ENCODE measurements at places on chromosomes 1 and 21.

DNA sequence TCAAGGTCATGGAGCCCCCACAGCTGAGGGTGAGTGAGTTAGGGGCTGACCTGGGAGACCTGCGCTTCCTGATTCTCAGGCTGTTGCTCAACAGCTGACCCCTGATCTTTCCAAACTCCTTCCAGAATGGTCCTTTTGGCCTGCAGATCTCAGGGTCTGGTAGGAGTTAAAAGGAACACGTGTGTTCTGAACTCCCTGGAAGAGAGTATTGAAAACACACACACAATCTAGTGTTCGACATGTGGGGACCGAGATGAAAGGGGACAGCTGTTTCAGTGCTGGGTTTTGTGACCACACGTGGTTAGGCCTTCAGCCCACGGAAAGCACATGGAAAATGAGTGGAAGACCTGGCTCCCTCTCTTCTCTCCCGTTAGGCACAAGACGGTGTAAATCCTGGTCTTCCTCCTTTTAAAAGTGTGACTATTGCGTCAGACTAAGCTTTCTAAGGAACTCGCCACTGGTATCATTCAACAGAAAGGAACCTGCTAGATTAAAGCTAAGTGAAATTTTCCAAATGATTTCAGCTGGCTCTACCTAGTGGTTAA is 49.6 kb downstream of the RUNX1 start:
- DNase-seq: no peak

- no peak for DNase-seq
Measured at GRCh38 chr1:214850432-214851050, 232.0 kb upstream of the KCNK2 start.

DNA sequence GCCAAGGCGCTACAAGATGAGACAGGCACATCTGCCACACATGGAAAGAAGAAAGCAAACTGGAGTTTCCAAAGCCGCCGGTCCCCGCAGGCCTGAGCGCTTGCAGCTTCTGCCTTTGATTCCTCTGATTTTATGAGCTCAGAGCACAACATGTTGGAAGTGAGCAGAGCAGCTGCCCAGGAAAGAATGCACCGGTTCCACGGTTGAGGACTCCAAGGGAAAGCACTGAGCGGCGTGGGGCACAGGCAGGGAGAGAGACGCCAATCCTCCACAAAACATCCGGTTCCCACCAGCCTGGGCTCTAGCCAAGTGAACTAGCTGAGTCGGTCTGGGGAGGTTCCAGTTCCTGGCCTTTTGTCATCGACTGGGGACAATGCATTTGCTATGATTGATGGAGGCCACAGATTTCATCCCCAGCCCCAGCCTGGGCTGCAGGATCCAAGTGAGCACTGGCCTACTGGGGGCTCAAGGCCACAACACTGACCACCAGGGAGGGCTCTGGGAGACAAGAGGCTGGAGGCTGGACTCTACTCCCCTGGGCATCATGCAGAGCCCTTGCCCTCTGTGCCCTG is 253.1 kb upstream of the IRF2BP2 start:
- no peak for DNase-seq

- no peak for DNase-seq
Measured at GRCh38 chr1:53728702-53729455, 10.1 kb downstream of the GLIS1 start.

DNA sequence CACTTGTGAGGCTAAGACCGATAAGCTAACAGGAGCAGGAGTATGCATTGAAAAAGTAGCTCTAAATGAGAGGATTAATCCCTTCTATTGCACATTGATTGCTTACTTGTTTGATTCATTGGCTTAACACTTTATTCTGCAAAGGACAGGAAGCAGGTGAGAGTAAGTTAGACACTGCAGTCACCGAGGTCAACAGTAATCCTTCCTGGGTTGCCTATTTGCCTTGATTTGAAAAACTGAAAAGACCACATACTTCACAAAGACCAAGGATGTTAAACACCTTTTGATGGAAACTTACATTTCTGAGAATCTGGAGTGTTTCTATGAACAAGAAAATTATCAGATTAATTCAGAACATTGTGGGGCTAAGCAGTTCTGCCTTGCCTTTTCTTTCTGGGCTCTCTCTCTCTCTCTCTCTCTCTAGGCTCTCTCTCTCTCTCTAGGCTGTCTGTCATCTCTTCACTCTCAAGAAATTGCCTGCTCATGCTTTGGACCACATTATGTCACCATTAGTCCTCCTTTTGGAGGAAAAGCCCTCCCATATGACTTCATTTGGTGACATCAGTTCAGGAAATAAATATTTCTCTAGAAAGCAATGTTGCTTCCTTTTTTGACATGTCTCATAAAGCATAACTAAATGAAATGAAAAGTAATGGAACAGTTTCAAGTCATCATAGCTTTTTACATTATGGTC is 103.8 kb downstream of the TNFSF18 start:
- DNase-seq: no peak

GRCh38 chr21:35225573-35225972 is 176.5 kb upstream of the RUNX1 start:
- DNase-seq: no peak

GRCh38 chr1:93155335-93155734 is 24.9 kb downstream of the TMED5 start:
- no peak for DNase-seq

DNA sequence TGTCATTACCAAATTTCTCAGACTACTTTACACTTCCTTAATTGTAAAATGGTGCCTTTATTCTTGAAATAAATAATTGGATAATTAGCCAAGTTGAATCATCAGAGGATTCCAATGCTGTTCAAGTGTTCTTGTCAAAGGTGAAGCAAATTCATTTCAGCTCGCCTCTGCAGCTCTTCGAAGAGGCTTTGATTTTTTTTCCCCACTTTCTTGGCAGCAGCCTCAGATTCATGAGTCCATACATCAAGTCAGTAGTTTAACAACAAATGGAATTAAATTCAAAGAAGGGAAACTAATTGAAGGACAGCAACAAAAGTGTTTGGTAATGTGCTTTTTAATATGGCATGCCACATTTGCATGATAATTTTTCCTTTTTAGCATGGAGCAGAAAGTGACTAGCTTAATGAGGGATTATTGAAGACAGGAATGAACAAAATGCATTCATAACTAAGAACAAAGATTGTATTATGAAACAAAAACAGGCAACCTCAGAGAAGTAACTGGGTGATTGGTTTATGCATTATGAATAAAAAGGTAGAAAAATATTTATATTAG is 239.0 kb downstream of the USH2A start:
- DNase-seq: no peak

GRCh38 chr1:37123276-37124115 is 89.2 kb upstream of the GRIK3 start:
- DNase-seq: no peak

GRCh38 chr21:26837539-26837938 is 7.7 kb downstream of the ADAMTS1 start:
- no peak for DNase-seq

GRCh38 chr1:218572050-218572449 is 226.9 kb downstream of the TGFB2 start:
- no peak for DNase-seq

DNA sequence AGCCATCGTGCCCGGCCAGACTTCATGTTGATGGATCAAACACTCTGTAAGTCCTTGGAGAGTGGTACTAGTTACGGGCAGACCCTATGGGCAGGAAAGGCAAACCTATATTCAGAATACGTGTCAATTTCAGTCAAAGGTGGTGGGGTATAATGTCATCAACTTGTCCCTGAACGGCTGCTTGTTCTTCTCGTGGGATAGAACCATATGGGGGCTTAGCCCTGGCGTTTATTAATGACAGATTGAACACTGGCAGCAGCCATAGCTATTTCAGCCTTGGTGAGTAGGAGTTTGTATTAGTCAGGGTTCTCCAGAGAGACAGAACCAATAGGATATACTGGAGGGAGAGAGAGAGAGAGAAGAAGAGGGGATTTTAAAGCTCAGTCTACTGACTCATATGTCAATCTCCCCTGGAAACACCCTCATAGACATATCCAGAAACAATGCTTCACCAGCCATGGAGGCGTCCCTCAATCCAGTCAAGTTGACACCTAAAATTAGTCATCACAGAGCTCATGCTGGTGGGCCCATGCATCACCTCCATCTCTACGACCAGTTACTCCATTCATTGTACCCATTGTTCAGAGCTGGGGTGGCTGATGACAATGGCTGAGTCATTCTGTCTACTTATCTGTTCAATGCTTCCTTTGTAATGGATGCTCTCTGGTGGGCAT is 16.1 kb upstream of the AQP10 start:
- no peak for DNase-seq

- no peak for DNase-seq
Measured at GRCh38 chr21:33951276-33952178, 35.9 kb upstream of the ATP5PO start.

- DNase-seq: no peak
Measured at GRCh38 chr1:15851210-15852035, 3.9 kb downstream of the SPEN start.

DNA sequence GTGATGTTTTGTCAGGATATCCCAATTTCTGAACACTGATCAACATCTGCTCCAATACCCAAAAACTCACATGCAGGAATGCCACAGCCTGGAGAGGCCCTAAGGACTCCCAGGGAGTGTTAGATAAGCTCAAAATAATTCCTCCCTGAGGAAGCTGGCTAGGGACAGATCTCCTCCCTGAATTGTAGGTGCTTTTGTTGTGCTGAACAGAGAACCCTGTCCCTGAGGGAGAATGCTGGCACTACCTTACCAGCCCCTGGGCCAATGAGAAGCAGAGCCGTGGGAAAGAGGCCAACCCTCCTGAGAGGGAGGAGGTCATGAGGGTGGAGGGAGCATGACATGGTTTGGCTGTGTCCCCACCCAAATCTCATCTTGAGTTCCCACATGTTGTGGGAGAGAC is 73.6 kb upstream of the PTGFRN start:
- DNase-seq: no peak
